ENCODE measurements at places on chromosomes 7 and 10. TPM values are rescaled to one million over a fixed set of nuclear protein-coding genes. Genes with fewer than 3 reads are reported as not detected.

DNA sequence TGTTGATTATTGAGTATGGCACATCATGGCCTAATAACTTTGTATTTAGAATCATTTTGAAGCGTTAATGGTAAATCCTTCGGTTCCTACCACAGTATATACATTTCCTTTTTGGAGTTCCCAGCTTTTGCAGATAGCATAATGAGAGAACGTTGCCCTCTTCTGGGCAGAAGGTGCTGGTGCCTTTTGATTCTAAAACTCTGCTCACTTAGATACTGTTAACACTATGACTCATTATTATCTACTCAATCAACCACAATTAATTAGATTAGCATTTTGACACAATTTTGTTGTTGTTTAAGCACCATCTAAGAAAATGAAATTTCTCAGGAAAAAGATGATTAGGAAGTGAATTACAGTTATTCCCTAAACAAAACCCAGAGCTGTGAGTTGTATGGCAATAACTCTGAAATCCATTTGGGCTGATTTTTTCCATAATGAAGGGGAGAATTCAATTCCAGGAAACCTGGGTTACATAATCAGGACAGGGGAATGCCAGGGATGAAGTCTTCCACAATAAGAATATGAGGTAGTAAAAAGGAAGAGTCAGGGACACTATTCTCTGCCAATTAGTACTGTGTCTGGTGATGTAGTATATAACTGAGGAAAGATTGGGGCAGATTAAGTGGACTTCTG lies 11.5 kb upstream of the DLD start:
- H3K4me1 ChIP-seq = peaks cover 13% of the 10 kb centered on the region
- no peak overlapping the region for H3K4me3 ChIP-seq
- H3K36me3 ChIP-seq = no peaks in the 10 kb centered on the region
- DNase-seq = peak; percentile 57
- no peak overlapping the region for H3K27ac ChIP-seq

- H3K27me3 ChIP-seq = no peaks in the 10 kb centered on the region
- H3K36me3 ChIP-seq = no peaks in the 10 kb centered on the region
- no peaks in the 10 kb centered on the region for H3K4me1 ChIP-seq
- no peak overlapping the region for H3K4me3 ChIP-seq
- no peak overlapping the region for H3K27ac ChIP-seq
- DNase-seq = no peak
These were observed 16.0 kb downstream of the DGKB start for GRCh38 chr7:14886533-14886932.

DNA sequence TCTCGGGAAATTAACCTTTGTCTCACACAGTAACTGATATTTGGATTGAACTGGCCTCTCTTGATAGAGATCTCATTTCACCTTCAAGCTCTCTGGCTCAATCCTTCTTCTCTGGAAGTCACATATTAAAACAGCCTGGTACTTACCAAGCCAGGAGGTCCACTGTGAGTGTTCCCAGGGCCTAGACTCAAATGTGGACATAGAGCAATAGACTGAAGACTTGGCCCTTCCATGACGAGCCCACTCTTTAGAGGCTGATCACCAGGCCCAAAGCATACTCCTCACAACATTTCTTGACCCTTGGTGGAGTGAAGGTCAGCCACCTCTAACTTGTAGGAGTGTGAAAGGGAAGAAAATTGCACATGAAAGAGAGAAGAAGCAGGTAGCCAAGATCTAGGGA lies 38.5 kb downstream of the COL1A2 start:
- peaks cover 18% of the 10 kb centered on the region for H3K27me3 ChIP-seq
- no peaks in the 10 kb centered on the region for H3K36me3 ChIP-seq
- H3K4me3 ChIP-seq = no peak overlapping the region
- no peak for DNase-seq

DNA sequence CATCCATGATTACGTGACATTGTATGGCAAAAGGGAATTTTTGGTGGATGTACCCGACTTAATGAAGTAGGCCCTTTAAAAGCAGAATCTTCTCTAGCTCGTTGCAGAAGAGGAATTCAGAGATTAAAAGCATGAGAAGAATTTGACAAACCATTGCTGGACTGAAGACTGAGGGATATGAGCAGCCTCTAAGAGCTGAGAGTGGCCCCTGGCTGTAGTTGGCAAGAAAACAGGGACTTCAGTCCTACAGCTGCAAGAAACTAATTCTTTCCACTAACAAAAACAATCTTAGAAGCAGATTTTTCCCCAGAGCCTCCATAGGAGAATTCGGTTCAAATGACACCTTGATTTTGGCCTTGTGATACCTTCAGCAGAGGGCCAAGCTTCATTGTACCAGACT lies 34.1 kb downstream of the MACC1 start:
- H3K27me3 ChIP-seq = no peaks in the 10 kb centered on the region
- no peaks in the 10 kb centered on the region for H3K4me1 ChIP-seq
- no peak for DNase-seq
- no peaks in the 10 kb centered on the region for H3K36me3 ChIP-seq

GRCh38 chr7:94620703-94621118 lies 35.2 kb downstream of the SGCE start:
- H3K27ac ChIP-seq = no peak overlapping the region
- H3K4me1 ChIP-seq = peaks cover 11% of the 10 kb centered on the region
- H3K27me3 ChIP-seq = peaks cover 5% of the 10 kb centered on the region
- DNase-seq = peak; percentile 72
- no peaks in the 10 kb centered on the region for H3K36me3 ChIP-seq
- H3K4me3 ChIP-seq = no peak overlapping the region

LRRC4 gene
- 1.3 TPM for total RNA-seq

MUC3A gene
- not detected for total RNA-seq

FOXI2 gene
- not detected for total RNA-seq
